ENCODE measurements at places on chromosomes 13 and 19.
A peak's percentile ranks its signal among the peaks of the same experiment; 100 is the strongest.

GRCh38 chr19:8585894-8586750 lies 8.9 kb upstream of the MYO1F start:
- peak; percentile 40 for DNase-seq

- no peak for DNase-seq
Measured at GRCh38 chr19:33679696-33680095, 57.9 kb downstream of the CHST8 start.

- no peak for DNase-seq
Measured at GRCh38 chr19:43735957-43736356, 18.8 kb downstream of the SMG9 start.

GRCh38 chr19:39679791-39680168 lies 24.1 kb downstream of the LGALS16 start:
- DNase-seq, result no peak

DNA sequence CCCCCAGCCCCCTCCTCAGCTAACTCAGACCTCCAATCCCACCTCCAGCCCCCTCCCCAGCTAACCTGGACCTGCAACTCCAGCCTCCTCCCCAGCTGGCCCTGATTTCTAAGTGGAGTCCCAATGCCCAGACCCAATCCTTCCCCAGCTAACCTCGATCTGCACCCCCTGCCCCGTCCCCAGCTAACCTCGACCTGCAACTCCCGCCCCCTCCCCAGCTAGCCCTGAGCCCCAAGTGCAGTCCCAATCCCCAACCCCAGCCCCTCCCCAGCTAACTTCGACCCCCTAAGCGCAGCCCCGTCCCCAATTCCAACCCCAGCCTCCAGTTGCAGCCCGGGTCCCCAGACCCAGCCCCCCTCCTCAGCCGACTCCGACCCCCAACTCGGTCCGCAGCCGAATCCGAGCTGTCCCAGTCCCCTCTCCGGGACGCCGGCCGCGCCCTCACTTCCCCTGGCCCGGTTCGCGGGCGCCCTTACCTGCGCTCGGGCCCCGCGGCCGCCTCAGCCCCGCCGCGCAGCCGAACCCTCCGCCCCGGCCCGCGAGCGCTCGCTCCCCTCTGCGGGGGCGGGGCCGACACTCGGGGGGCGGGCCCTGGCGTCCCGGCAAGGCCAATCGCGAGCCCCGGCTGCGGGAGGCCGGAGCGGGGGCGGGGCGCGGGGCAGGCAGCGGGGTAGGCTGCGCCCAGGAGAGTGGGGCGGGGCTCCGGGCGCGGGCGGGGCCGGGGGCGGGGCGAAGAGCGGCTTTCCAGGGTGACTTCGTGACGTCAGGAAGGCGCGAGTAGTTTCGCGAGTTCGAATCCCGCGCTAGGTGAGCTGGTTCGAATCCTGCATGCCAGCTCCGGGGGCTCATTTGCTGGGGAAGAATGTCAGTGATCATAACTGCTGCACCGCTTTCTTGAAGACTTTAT lies at the start of gene GNG7:
TSS of gene GNG7 (minus strand) at position 525 of the 907 bp plus-strand sequence. CDS start 182,006 bp downstream, outside the sequence.
- DNase-seq, result peak; percentile 80

GRCh38 chr13:112962911-112963625 lies 5.9 kb upstream of the MCF2L start:
- DNase-seq, result no peak

DNA sequence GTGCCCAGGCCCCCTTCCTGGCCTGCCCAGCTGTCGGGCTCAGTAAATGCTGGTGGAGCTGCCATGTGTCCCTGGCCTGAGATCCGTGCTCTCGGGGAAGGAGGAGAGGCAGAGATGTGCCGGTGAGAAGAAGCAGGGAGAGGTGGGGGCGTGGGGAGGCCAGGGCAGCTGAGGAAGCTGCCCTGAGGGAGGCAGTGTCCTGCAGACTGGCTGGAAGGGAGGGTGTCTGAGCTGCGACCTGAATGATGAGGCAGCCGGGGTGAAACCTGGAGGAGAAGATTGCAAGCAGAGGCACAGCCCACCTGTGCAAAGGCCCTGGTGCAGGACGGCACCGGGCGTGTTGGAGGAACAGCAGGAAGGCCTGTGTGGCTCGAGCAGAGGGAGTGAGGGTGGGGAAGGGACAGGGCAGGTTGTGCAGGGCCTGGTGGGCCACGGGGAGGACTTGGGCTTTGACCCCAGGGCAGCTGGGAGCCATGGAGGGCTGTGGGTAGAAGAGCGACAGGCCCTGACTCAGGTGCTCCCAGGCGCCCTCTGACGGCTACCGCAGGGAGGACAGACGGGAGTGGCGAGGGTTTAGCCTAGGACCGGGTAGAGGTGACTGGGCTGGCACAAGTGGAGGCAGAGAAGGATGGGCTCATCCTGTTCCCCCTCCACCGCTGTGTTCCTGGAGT lies 14.0 kb upstream of the CELF5 start:
- DNase-seq, result peak; percentile 23

DNA sequence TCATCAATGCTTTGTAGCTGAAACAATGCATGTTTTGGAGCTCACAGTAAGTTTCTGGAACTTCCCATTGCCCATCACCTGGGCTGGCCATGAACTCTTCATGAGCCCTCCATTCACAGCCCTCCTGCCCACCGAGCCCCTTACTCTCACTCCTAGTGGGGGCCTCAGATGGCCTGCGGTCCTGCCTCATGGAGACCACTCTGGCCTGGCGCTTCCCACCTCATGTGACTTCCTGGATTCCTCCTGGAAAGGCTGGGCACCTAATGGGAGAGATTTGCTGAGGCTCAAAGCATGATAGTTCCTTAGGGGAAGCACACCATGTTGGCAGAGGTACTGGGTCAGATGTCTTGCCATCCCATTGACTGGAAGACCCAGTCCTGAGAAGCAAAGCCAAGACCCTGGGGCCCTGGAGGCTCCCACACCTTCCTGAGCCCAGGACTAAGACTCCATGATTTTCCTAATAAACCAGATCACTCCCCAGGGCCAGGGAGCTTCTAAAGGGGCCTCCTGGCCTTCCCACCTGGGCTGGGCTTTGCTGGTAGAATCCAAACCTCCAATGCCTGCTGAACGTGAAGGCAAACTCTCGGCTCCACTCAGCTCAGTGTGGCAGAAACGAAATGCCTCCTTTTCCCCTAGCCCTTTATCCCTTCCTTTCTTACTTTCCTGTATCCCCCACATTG lies 49.4 kb upstream of the ZNF536 start:
- DNase-seq, result no peak

GRCh38 chr19:58581227-58582141 lies 8.3 kb upstream of the MZF1 start:
- peak; percentile 83 for DNase-seq

- no peak for DNase-seq
Measured at GRCh38 chr13:104385404-104385803, 1319.2 kb upstream of the SLC10A2 start.

- no peak for DNase-seq
Measured at GRCh38 chr13:111392486-111392885, 72.0 kb downstream of the TEX29 start.

GRCh38 chr19:46803555-46803954 lies 15.2 kb upstream of the SLC1A5 start:
- DNase-seq, result no peak

DNA sequence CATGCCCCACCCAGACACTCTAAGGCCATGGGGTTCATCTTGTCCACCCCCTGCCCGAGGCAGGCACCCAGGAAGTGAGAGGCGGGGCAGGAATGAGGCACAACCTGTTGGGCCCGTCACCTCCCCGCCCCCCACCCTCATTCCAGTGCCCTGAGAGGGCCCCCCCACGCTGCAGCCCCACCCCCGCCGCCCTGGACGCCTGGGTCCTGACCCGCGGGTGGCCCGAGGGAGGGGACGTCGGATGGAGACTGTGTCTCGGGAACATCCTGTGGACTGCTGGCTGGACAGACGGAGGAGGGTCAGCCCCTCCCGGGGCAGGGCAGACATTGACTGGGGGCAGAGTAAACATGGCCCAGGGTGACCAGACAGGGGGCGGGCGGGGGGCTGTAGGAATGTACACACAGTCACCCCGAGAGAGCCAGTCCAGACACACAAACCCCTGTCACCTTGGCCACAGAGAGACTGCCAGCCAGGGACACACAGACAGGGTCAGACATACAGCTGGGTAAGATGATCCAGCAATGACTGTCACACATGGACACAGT lies 7.4 kb upstream of the JUNB start:
- no peak for DNase-seq

DNA sequence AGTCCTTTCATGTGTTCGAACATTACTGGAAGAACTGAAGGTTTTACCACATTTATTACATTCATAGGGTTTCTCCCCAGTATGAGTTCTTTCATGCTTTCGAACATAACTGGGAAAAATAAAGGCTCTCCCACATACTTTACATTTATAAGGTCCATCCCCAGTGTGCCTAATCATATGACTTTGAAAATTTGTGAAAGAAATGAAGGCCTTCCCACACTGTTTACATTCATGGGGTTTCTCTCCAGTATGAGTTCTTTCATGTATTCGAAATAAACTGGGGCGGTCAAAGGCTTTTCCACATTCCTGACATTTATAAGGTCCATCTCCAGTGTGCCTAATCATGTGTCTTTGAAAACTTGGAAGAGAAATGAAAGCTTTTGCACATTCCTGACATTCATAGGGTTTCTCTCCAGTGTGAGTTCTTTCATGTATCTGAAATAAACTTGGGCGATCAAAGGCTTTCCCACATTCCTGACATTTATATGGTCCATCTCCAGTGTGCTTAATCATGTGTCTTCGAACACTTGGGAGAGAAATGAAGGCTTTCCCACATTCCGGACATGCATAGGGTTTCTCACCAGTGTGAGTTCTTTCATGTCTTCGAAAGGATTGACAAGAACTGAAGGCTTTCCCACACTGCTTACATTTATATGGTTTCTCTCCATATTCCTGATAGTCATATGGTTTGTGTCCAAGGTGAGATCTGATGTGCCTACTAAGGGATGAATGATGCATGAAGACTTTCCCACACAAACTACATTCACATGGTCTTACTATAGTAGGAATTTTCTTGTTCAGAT lies 24.0 kb downstream of the ZNF564 start:
- no peak for DNase-seq

DNA sequence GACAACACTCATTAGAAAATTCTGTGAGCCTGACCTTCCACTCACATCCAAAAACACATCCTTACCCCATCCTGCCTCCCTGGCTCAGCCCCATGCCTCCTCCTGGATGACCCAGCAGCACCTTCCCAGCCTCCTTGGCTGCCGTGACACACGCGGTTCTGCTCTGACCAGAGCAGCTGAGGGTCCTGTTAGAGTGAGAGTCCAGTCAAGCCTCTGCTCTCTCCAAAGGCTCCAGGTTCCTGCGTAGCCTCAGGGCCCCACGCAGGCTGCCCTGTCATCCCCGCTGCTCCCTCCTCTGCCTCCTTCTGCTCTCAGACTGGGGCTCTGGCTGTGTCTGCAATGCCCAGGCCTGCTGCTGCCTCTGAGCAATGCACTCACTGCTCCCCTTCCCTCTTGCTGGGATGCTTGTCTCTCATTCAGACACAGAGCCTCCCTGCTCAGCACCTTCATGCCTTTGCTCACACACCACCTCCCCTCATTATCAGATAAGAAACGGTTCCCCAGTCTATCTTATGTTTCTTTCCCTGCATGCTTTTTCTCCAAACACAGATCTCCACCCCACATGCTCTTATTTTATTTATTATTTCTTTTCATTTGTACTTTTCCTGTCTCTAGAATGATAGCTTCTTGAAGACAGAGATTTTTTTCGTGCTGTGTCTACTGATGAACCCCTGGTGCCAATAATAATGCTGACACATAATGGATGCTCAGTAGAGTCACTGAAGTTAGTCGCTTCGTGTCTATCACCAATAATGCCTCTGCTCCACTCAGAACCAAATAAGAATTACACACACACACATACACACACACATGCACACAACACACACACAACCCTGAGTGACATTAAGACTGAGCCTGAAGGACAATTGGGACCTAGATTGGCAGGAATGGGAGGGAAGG lies 10.2 kb upstream of the SIGLEC6 start:
- DNase-seq, result no peak

- DNase-seq, result peak; percentile 73
Measured at GRCh38 chr19:16371540-16371986, 46.9 kb downstream of the KLF2 start.

GRCh38 chr13:110949116-110949515 lies 34.2 kb upstream of the ANKRD10 start:
- DNase-seq, result no peak

DNA sequence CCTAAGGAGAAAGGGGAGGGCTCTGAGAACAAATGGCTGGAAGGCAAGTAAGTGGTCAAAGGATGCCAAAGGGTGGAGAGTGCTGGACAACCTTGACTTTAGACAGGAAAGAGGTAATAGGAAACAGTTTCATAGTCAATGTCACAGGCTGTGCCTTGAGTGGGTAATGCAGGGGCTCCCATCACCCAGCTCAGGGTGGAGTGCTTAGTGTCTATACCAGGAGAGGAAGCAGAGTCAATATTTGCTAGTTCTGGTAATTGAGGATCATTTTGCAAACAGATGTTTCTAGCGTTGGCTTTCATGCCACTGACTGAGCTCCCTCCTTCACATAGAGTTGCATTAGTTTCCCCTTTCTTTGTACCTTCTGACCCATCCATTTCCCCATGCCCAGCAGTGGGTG lies 64.6 kb upstream of the KL start:
- no peak for DNase-seq

DNA sequence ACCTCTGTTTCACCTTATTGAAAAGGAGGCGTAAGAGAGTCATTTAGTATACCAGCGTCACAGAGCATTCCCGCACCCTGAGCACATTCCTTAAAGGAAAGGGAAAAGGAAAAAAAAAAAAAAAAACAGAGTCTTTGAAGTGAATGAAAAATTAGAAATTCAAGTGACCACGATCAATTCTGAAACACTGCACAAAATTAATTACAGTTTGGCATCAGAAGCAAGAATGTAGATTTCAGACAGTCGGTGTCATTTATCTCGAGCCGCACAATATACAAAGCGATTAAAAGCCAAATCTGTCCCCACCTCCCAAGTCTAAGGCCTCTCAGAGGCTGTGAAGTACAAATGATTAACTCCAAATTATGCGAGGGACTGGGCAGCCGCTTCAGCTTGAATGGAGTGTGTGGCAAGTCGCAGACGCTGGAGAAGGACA lies 173.7 kb upstream of the ZNF507 start:
- DNase-seq, result no peak

- no peak for DNase-seq
Measured at GRCh38 chr13:68173111-68173510, 943.0 kb upstream of the PCDH9 start.

- no peak for DNase-seq
Measured at GRCh38 chr13:42354241-42355091, 82.5 kb downstream of the AKAP11 start.

DNA sequence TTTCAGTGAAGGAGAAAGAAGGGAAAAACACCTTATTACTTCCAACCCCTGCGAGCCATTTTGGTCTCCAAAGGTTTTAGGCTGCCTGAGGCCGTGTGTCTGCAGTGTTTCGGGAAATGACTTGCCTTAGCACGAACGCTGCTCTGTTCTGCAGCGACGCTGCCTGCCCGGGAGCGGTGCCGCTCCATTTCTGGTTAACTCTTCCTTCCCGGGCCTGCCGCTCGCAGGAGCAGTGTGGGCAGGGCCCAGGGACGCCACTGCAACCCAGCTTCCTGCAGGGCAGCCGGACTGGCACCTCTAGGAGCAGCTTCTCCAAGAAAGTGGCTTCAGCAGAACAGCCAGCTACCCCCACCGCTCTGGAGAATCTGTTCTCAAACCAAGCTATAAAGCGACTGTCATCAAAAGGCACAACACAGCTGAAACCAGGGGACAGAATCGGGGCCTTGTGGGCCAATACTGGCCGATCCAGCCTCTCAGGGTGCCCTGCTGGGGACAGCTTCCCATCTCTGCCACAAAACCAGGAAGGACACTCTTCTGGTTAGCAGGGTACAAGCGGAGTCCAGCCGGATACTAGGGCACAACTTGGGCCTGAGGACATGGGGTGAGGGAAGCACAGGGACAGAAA lies 72.2 kb downstream of the KCTD15 start:
- DNase-seq, result no peak
